ENCODE measurements at places on chromosomes 4 and X.

GRCh38 chrX:73239242-73239641 is 24.6 kb upstream of the NAP1L2 start:
- H3K4me1 ChIP-seq, result no peaks in the 10 kb centered on the region
- no peak overlapping the region for H3K27ac ChIP-seq
- H3K4me3 ChIP-seq, result no peak overlapping the region
- H3K36me3 ChIP-seq, result no peaks in the 10 kb centered on the region

DNA sequence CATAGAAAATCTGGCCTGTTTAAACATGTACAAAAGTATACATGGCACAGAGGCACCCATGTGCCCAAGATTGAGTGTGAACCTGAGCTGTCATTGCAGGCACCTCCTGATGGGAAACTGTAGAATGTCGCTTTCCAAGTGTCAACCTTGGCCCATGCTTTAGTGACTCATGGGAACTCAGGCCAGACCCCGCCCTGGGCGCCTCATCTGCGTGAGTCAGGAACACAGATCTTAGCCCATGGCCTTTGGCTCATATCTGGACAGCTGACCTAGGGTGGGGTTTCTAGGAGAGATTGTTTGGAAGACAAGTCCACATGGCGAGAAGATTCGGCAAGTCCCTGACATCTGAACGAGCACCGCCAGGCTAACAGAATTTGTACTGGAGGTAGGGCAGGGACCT is 50.0 kb downstream of the CYTL1 start:
- no peaks in the 10 kb centered on the region for H3K36me3 ChIP-seq
- H3K4me3 ChIP-seq, result no peak overlapping the region
- H3K4me1 ChIP-seq, result no peaks in the 10 kb centered on the region

GRCh38 chrX:149392921-149393320 is 112.2 kb downstream of the IDS start:
- no peaks in the 10 kb centered on the region for H3K4me1 ChIP-seq
- H3K27me3 ChIP-seq, result no peaks in the 10 kb centered on the region
- no peaks in the 10 kb centered on the region for H3K36me3 ChIP-seq
- no peak overlapping the region for H3K27ac ChIP-seq

DNA sequence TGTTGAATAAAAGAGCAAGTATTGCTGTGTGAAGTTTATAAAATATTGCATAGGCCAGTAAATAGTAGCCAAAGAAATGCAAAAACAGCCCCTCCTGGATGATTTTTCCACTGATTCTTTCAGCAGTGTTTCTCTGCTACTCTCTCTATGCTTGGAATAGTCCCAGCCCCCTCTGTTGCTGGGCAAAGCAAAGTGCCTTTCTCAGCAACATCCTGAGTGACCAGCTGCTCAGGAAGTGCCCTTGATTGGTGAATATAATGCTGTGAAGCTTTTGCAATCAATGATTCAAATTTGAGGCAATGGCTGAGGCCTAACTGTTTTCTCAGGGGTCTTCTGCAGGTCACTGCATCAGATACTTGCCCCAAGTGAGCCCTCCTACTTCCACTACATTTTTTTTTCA is 656.7 kb downstream of the ZNF674 start:
- no peaks in the 10 kb centered on the region for H3K36me3 ChIP-seq
- no peak overlapping the region for H3K27ac ChIP-seq
- DNase-seq, result no peak
- no peaks in the 10 kb centered on the region for H3K27me3 ChIP-seq

DNA sequence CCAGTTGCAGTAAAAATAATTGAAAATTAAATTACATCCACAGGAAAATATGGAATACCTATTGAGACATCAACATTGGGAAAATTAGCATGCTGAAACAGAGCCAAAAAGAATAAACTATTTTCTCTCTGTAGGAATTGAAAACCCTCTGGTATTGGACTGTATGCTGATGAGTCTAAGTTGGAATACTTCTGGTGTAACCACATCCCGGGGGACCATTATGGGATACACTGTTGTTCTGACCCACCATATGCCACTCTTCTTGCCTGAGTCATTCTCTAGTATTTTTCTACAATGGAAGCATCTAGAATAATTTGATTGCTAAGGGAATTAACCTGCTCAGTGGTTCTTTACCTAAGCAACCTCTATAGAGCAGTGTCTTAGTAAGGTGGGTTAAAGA is 640.7 kb upstream of the AGA start:
- no peaks in the 10 kb centered on the region for H3K4me1 ChIP-seq
- H3K4me3 ChIP-seq, result no peak overlapping the region
- DNase-seq, result no peak

DNA sequence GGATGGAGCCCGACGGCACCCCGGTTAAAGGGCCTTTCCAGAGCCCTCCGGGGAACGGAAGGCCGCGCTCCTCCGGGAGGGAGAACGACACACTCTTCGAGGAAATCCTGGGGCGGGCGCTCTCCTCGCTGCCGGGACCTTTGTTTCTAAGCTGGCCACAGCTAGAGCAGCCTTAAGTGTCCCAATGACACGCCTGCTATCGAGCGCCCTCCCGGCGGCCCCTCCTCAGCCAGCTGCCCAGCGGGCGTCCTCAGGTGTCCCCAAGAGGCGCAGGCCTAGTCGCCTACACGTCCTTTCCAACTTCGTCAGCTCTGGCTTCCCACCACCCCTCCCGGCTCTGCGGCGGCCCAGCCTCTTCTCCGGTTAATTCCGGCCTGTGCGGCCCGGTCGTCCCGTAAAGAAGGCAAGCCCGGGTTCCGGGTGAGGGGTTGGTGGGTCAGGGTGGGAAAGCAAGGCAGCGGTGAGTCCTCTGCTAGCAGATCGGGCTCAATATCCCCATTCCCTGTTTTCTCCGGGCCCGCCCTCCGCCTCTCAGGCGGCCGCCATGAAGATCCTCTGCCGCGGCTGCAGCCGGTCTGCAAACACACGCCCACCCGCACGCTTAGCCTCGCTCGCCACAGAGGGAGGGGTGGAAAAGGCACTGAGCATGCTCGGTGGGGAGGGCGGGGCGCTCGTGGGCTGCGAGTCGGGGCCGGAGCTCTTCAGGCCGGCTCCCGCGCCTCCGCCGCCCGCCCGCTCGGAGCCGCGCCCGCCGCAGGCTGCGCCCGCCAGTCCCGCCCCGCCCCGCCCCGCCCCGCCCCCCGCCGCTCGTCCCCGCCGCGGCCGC is at the start of gene RAP1GDS1:
Gene RAP1GDS1, plus strand, starts transcription at position 806 of the 826 bp plus-strand sequence. CDS start 182 bp downstream, outside the sequence.
- no peaks in the 10 kb centered on the region for H3K27me3 ChIP-seq
- peak; percentile 96 for DNase-seq
- no peaks in the 10 kb centered on the region for H3K36me3 ChIP-seq

- no peaks in the 10 kb centered on the region for H3K4me1 ChIP-seq
- H3K27me3 ChIP-seq, result no peaks in the 10 kb centered on the region
These were observed 21.1 kb downstream of the CORIN start for GRCh38 chr4:47816748-47817147.

GRCh38 chr4:180669680-180670079 is 1573.5 kb upstream of the TENM3 start:
- H3K27ac ChIP-seq, result no peak overlapping the region
- H3K36me3 ChIP-seq, result no peaks in the 10 kb centered on the region
- no peak overlapping the region for H3K4me3 ChIP-seq
- no peak for DNase-seq
- no peaks in the 10 kb centered on the region for H3K27me3 ChIP-seq

DNA sequence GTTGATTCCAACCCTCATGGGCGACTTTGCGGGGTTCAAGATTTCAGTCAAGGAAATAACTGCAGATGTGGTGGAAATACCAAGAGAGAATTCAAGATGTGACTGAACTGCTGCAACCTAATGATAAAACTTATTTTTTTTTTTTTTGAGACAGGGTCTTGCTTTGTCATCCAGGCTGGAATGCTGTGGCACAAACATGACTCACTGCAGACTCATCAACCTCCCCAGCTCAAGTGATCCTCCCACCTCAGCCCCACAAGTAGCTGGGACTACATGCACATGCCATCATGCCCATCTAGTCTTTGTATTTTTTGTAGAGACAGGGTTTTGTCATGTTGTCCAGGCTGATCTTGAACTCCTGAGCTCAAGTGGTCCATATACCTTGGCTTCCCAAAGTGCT is 19.5 kb upstream of the WDFY3 start:
- H3K27ac ChIP-seq, result no peak overlapping the region
- H3K4me3 ChIP-seq, result no peak overlapping the region

DNA sequence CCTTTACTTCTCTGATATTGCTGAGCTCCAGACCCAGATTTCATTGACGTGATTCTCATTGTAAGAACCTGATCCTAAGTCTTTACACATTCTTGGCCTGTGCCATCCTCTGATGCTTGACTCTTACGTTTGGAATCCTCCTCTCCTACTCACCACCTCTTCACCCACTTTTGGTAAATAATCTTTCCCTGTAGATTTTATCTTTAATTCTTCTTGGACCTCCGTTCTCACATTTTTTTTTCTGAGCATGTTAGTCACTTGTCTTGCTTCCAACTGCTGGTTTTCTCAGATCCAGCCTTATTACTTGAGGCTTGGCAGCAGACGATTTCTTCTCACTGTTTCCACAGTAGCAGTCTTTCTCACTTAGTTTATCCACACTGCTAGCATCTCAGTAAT is 12.4 kb upstream of the SH3RF1 start:
- DNase-seq, result no peak
- H3K4me3 ChIP-seq, result no peak overlapping the region
- peaks cover 4% of the 10 kb centered on the region for H3K4me1 ChIP-seq

DNA sequence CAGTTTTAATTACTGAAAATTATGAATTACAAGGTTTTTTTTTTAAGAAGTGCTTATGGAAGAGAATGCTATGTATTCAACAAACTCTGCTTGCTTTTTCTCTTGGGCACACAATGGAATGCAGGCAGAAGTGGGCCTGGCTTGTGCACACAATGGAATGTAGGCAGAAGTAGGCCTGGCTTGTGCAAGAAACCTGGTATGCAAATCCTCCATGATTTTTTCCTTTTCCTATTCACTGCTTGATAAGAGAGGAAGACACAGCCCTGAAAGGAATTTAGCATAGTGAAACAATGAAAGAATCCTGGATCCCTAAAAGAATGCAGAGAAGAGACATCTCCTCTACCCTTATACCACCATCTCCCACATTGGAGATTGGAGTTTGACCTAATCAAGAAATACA is 138.4 kb downstream of the COL25A1 start:
- no peak overlapping the region for H3K4me3 ChIP-seq
- H3K36me3 ChIP-seq, result no peaks in the 10 kb centered on the region
- no peaks in the 10 kb centered on the region for H3K4me1 ChIP-seq
- no peaks in the 10 kb centered on the region for H3K27me3 ChIP-seq

- no peaks in the 10 kb centered on the region for H3K27me3 ChIP-seq
- no peak overlapping the region for H3K27ac ChIP-seq
- H3K4me1 ChIP-seq, result no peaks in the 10 kb centered on the region
- H3K36me3 ChIP-seq, result no peaks in the 10 kb centered on the region
- H3K4me3 ChIP-seq, result no peak overlapping the region
These were observed 222.6 kb downstream of the SPIN4 start for GRCh38 chrX:63128509-63128908.

DNA sequence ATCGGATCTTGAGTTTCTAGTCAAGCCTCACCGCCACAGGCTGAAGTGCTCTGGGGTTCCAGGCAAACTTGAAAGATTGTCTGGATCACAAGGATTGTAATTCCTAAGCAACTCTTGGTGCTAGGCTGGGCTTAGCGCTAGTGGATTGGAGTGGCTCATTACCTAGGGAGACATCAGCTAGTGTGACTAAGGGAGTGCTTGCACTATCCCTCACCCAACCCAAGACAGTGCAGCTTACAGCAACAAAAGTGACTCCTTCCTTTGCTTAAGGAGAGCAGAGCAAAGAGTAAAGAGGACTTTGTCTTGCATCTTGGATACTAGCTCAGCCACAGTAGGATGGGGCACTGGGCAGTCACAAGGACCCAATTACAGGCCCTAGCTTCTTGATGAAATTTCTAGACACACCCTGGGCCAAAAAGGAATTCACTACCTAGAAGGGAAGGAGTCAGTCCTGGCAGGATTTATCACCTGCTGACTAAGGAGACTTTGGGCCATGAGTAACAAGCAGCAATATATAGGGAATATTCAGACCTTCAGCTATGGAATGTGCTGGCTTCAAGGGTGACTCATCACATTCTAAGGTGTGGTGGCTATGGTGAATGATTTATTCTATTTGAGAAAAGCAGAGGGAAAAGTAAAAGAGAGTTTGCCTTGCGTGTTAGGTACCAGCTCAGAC is 1212.4 kb downstream of the PCDH18 start:
- H3K27me3 ChIP-seq, result no peaks in the 10 kb centered on the region
- no peaks in the 10 kb centered on the region for H3K36me3 ChIP-seq
- DNase-seq, result no peak
- no peaks in the 10 kb centered on the region for H3K4me1 ChIP-seq

DNA sequence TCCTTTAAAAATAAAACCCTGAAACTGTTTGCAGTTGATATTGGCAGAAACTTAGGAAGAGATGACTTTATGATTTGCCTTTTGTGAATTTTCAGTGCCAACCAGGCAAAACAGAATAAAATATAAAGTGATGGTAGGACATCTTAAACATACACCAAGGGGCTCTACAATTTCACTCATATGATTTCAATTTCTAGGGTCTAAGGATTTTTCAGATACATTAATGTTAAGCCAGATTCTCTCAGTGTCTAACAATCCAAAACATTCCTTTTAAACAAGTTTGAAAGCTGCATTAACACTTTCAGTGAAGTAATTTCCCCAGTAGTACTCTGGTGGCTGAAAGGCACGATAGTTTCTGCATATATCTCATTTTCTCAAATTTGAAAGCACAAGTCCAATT is 1262.0 kb upstream of the ADGRL3 start:
- no peaks in the 10 kb centered on the region for H3K27me3 ChIP-seq
- DNase-seq, result no peak
- no peaks in the 10 kb centered on the region for H3K36me3 ChIP-seq
- H3K4me1 ChIP-seq, result no peaks in the 10 kb centered on the region
- H3K27ac ChIP-seq, result no peak overlapping the region

GRCh38 chr4:143344774-143345173 is 8.1 kb downstream of the GAB1 start:
- no peaks in the 10 kb centered on the region for H3K27me3 ChIP-seq
- no peak overlapping the region for H3K4me3 ChIP-seq
- peaks cover 25% of the 10 kb centered on the region for H3K4me1 ChIP-seq
- no peak overlapping the region for H3K27ac ChIP-seq
- H3K36me3 ChIP-seq, result no peaks in the 10 kb centered on the region

DNA sequence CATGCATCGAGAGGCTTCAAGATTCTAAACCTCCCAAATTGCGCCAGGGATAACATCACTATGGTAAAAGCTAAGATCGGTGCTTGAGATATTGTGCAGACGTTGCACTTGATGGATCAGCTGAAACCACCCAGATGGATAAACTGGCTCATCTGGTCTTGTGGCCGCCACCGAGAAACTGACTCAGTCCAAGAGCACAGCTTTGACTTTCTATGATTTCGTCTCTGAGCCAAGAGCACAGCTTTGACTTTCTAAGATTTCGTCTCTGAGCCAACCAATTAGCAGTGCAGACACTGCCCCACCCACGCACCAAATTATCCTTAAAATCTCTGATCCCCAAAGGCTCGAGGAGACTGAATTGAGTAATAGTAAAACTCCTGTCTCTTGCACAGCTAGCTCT is 687.2 kb downstream of the FAM133A start:
- no peak overlapping the region for H3K27ac ChIP-seq
- H3K27me3 ChIP-seq, result no peaks in the 10 kb centered on the region
- DNase-seq, result no peak
- no peak overlapping the region for H3K4me3 ChIP-seq
- H3K4me1 ChIP-seq, result no peaks in the 10 kb centered on the region
- H3K36me3 ChIP-seq, result no peaks in the 10 kb centered on the region

GRCh38 chr4:15654593-15655222 is 449 bp downstream of the FBXL5 start:
- peak overlapping the region; percentile 67 for H3K4me3 ChIP-seq
- H3K36me3 ChIP-seq, result no peaks in the 10 kb centered on the region
- DNase-seq, result peak; percentile 74

GRCh38 chr4:48985976-48986653 is at the start of gene CWH43:
Gene CWH43, plus strand, starts transcription at chr4:48986275. Its CDS starts 155 bp downstream, at chr4:48986430.
- H3K27me3 ChIP-seq, result no peaks in the 10 kb centered on the region
- no peak within 1 kb of the TSS for H3K27ac ChIP-seq
- peaks cover 9% of the 10 kb centered on the region for H3K4me1 ChIP-seq
- H3K36me3 ChIP-seq, result no peaks in the 10 kb centered on the region

All from tibial artery (tissue), 4 donors.